SK-N-SH (cell line): ENCODE measurements at places on chromosomes 2 and 18.

GRCh38 chr18:5524660-5525059 is 19.1 kb downstream of the EPB41L3 start:
- no peak for DNase-seq

- DNase-seq = no peak
Observed at GRCh38 chr2:217362286-217362685, 502.4 kb upstream of the TNP1 start.

GRCh38 chr18:48698707-48699106 is 159.9 kb downstream of the CTIF start:
- no peak for DNase-seq

DNA sequence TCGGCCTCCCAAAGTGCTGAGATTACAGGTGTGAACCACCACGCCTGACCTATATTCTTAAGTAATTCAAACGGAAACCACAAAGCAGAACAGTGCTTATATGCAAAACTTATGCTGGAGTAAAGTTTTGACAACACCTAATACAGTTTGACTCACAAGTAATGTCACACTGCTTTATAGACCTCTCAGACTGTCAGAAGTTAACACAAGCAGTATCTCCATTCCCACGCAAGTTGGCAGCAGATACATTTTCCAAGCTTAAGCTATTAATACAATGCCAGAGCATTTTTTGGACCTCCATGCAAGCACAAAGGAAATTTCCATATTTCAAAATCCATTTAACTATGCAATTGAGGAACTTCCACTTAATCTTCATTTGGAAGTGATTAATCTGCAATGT is 21.0 kb upstream of the SANBR start:
- DNase-seq = no peak

DNA sequence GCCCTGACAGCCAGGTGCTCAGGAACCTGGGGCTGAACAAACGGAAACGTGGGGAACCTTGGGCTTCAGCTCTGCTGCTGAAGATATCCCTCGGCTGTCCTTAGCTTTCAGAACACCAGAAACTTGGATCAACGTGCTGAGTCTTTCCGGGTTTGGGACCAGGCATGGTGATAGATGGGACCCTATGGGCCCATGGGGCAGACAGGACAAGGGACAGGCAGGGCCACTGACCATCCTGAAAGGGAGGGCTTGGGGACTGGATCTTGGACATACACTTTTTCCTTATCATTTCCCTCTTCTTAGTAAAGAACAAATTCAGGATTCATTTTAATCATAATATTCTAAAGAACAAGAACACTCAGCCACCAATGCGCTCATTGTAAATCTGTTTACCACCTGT is 16.3 kb upstream of the HES6 start:
- no peak for DNase-seq

GRCh38 chr2:10208736-10209135 is 86.2 kb downstream of the RRM2 start:
- DNase-seq = no peak

DNA sequence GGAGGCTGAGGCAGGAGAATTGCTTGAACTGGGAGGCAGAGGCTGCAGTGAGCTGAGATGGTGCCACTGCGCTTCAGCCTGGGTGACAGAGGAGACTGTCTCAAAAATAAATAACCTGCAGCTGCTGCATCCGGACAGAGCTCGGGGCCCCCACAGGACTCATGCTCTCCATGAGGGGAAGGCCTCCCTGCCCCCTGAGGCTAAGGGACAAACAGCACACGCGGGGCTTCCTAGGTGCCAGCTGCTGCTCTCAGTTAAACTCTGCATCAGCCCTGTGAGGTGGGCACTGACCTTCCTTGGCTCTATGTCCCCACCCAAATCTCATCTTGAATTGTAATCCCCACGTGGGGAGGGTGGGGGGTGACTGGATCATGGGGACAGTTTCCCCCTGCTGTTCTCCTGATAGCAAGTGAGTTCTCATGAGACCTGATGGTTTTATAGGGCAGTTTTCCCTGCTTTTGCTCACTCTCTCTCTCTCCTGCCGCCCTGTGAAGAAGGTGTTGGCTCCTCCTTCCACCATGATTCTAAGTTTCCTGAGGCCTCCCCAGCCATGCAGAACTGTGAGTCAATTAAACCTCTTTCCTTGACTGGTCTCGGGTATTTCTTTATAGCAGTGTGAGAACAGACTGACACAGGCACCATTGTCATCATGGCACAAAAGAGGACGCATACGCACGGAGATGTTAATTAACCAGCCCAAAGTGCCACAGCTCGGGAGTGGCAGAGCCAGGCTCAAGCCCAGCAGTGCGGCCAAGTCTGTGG is 49.9 kb upstream of the TAF1B start:
- DNase-seq = no peak

DNA sequence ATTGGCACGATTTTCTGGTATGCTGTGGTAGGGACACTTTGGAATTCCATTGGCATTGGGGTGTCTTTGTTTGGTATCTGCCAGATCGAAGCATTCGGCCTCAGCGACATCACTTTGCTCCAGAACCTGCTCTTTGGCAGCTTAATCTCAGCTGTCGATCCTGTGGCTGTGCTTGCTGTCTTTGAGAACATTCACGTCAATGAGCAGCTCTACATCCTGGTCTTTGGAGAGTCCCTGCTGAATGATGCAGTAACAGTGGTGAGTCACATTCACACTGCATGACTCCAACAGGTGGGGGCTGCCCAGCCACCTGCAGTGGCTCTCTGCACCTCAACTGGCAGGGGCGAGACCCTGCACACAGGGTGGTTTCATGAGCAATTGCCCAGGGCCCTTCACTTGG is 38.4 kb downstream of the SLC9A2 start:
- DNase-seq = no peak

DNA sequence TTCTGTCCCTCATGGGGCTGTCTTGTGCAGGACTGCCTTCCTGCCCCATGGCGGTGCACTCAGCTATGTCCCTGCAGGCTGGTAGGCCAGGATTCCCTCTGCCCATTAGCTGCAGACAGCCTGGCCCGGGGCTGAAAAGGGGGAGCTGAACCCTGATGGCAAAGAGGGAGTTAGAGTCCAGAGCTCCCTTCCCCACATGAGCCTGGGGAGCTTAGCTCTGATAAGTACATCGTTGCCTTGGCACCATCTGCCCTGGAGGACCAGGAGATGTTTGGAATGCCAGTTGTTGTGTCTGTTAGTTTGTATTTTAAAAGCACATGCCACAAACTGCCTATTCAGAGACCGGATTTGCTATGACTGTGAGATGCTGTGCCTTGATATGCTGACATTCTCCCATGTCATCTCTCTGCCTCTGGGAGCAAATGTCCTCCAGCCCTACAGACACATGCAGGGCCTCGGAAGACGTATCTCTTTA is 65.1 kb upstream of the AFF3 start:
- DNase-seq = peak; percentile 82

DNA sequence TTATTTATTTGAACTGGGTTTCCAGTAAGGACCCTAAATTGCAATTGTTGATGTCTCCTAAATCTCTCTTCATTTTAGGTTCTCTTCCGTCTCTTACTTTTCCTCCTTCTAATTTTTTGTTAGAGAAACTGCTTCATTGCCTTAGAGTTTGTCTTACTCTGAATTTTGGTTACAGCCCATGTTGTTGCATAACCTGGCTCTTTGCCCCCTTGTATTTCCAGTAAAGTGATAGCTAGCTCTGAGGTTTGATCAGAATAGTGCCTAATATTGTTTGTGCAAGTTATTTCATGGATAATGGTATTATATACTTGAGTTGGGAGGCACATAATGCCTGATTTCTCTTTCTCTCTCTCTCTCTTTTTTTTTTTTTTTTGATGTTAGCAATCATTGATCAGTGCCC is 71.8 kb downstream of the MGAT5 start:
- DNase-seq = no peak
